ENCODE measurements at places on chromosomes 12 and 14. TPM values are rescaled to one million over a fixed set of nuclear protein-coding genes. Genes with fewer than 3 reads are reported as not detected.

ALX1 gene
- total RNA-seq = 0.45 TPM

CLMN gene
- total RNA-seq = 0.30 TPM

CABP1 gene
- not detected for total RNA-seq

PPP1R36 gene
- total RNA-seq = 0.30 TPM

LGR5 gene
- under 0.01 TPM for total RNA-seq

SERPINA10 gene
- total RNA-seq = not detected

MYBPC1 gene
- not detected for total RNA-seq

SERPINA4 gene
- not detected for total RNA-seq

OR6S1 gene
- total RNA-seq = not detected

PPP1R1A gene
- total RNA-seq = not detected

C12orf54 gene
- not detected for total RNA-seq

NTN4 gene
- 3.6 TPM for total RNA-seq

PTPN6 gene
- total RNA-seq = 5.4 TPM

HOXC12 gene
- not detected for total RNA-seq

LYSET gene
- 5.5 TPM for total RNA-seq

EPYC gene
- 0.67 TPM for total RNA-seq

IFI27 gene
- total RNA-seq = 0.15 TPM

PLEKHG7 gene
- not detected for total RNA-seq

SLC5A8 gene
- total RNA-seq = not detected
